Heart right ventricle (tissue), 16 donors: ENCODE measurements at places on chromosomes 11 and 22. TPM values are rescaled to one million over a fixed set of nuclear protein-coding genes. Genes with fewer than 3 reads are reported as not detected.

DNA sequence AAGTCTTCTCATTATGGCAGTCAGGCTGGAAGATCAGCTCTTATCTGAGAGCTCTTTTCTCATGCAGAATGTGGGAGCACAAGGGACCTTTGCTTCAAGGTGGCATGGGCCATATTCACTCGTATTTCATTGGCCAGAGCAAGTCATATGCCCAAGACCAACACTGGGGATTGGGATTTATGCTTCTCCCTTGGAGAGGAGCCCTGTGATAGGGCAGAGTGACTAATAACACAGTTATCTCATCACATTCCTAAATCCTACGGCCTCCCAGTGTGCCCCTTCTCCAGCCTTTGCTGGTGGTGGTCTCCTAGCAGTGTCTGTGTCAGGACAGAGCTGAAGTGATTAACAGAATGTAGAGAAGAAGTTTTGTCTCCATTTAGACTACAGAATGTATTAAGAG, 48.6 kb downstream of the SYT9 start:
- no peaks in the 10 kb centered on the region for H3K4me1 ChIP-seq
- no peaks in the 10 kb centered on the region for H3K27me3 ChIP-seq
- H3K27ac ChIP-seq, result no peak overlapping the region
- H3K36me3 ChIP-seq, result no peaks in the 10 kb centered on the region

GRCh38 chr11:9075556-9075955, 15.8 kb downstream of the SCUBE2 start:
- no peaks in the 10 kb centered on the region for H3K4me1 ChIP-seq
- no peaks in the 10 kb centered on the region for H3K27me3 ChIP-seq
- DNase-seq, result no peak

- H3K4me1 ChIP-seq, result peaks cover 33% of the 10 kb centered on the region
- no peaks in the 10 kb centered on the region for H3K27me3 ChIP-seq
- DNase-seq, result no peak
- H3K4me3 ChIP-seq, result no peak overlapping the region
These were observed 13.1 kb downstream of the SLC43A1 start for GRCh38 chr11:57502376-57502775.

DNA sequence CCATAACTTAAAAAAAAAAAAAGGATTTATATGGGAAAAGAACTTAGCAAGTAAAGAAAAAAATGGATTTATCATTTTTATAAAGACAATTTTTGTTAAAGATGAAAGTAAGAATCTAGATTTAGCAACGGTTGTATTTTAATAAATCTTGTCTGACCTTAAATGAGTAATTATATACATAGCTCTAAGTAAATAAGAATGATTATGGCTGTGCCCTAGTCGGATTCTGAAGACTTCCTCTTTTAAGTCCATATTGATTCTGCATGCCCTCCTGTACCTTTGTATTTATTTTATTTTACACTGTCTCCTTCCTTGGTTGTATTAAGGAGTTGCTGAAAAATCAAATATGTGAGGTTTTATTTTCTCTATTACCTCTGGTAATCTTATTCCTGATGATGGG, 7.1 kb downstream of the RBX1 start:
- H3K4me1 ChIP-seq, result peaks cover 35% of the 10 kb centered on the region
- H3K27me3 ChIP-seq, result no peaks in the 10 kb centered on the region
- no peaks in the 10 kb centered on the region for H3K36me3 ChIP-seq

- no peaks in the 10 kb centered on the region for H3K36me3 ChIP-seq
- H3K4me3 ChIP-seq, result no peak overlapping the region
- H3K27ac ChIP-seq, result no peak overlapping the region
- H3K4me1 ChIP-seq, result no peaks in the 10 kb centered on the region
- no peaks in the 10 kb centered on the region for H3K27me3 ChIP-seq
These were observed 183.5 kb downstream of the KIRREL3 start for GRCh38 chr11:126817096-126817495.

GRCh38 chr11:34604145-34604544, 16.7 kb upstream of the EHF start:
- no peak for DNase-seq
- no peaks in the 10 kb centered on the region for H3K27me3 ChIP-seq
- H3K36me3 ChIP-seq, result no peaks in the 10 kb centered on the region
- no peak overlapping the region for H3K4me3 ChIP-seq
- H3K27ac ChIP-seq, result no peak overlapping the region

DNA sequence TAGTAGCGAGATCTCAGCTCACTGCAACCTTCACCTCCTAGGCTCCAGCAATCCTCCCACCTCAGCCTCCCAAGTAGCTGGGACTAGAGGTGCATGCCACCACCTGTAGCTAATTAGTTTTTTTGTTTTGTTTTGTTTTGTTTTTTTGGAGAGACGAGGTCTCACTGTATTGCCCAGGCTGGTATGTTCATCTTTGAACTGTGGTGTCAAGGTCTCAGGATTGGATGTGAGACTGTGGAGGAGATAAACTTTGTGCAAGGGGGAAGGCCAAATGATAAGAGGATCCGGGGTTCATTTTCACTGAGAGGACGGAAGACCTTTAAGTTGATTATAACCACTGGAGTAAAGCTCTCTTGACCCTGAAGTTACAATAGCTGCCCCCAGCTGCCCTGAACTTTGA, 8.9 kb downstream of the SEC14L2 start:
- H3K27me3 ChIP-seq, result no peaks in the 10 kb centered on the region
- H3K4me3 ChIP-seq, result no peak overlapping the region
- H3K4me1 ChIP-seq, result no peaks in the 10 kb centered on the region
- H3K36me3 ChIP-seq, result peaks cover 42% of the 10 kb centered on the region

TMEM25 gene
- total RNA-seq, result 11.5 TPM

SNX32 gene
- not detected for total RNA-seq

KRTAP5-2 gene
- not detected for total RNA-seq

- H3K27me3 ChIP-seq, result no peaks in the 10 kb centered on the region
- H3K27ac ChIP-seq, result no peak overlapping the region
- H3K36me3 ChIP-seq, result no peaks in the 10 kb centered on the region
- no peak for DNase-seq
- peaks cover 15% of the 10 kb centered on the region for H3K4me1 ChIP-seq
These were observed 18.1 kb upstream of the RFPL2 start for GRCh38 chr22:32222991-32223390.

HMOX1 gene
- total RNA-seq, result 6.2 TPM

- no peaks in the 10 kb centered on the region for H3K27me3 ChIP-seq
- H3K4me1 ChIP-seq, result peaks cover 4% of the 10 kb centered on the region
- H3K4me3 ChIP-seq, result no peak overlapping the region
- no peaks in the 10 kb centered on the region for H3K36me3 ChIP-seq
These were observed 31.8 kb upstream of the CSNK2A3 start for GRCh38 chr11:11384829-11385228.

DNA sequence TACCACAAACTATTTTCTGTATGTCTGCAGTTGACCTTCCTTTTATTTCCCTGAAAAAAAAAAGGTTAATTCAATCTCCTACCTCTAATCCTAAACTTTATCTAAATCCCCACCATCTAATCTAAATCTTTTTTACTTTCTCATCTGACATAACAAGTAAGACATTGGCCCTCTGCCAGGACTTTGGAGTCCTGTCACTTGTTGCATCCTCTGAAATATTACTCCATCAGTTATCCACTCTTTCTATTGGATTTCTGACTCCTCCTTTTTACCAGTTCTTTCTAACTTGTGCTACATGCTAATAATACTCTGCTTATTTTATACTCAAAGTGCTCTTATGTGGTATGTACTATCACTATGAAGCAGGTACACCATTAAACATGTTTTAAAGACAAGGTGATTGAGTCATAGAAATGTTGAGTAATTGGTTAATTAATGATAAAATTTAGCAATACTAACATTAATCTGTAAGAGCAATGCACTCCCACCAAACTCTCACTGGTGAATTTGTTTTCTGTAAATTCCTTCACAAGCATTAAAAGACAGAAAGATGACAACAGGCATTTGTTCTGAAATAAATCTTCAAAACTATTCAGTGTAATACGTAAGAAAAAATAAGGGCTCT, 914.2 kb upstream of the RAG2 start:
- H3K36me3 ChIP-seq, result no peaks in the 10 kb centered on the region
- no peak overlapping the region for H3K4me3 ChIP-seq
- H3K27ac ChIP-seq, result no peak overlapping the region
- no peak for DNase-seq

GRCh38 chr11:95585752-95586077, 203.9 kb downstream of the FAM76B start:
- DNase-seq, result no peak
- no peak overlapping the region for H3K4me3 ChIP-seq
- H3K4me1 ChIP-seq, result no peaks in the 10 kb centered on the region
- no peaks in the 10 kb centered on the region for H3K27me3 ChIP-seq

DNHD1 gene
- 3.9 TPM for total RNA-seq

- peak within 1 kb of the TSS; percentile 80 for H3K4me3 ChIP-seq
- H3K4me1 ChIP-seq, result peaks cover 40% of the 10 kb centered on the region
- no peak for DNase-seq
These were observed at the start of gene APOL6 for GRCh38 chr22:35648066-35649025. TSS of gene APOL6 (plus strand) at chr22:35648446. CDS start at chr22:35656426, 7,980 bp downstream.

DNA sequence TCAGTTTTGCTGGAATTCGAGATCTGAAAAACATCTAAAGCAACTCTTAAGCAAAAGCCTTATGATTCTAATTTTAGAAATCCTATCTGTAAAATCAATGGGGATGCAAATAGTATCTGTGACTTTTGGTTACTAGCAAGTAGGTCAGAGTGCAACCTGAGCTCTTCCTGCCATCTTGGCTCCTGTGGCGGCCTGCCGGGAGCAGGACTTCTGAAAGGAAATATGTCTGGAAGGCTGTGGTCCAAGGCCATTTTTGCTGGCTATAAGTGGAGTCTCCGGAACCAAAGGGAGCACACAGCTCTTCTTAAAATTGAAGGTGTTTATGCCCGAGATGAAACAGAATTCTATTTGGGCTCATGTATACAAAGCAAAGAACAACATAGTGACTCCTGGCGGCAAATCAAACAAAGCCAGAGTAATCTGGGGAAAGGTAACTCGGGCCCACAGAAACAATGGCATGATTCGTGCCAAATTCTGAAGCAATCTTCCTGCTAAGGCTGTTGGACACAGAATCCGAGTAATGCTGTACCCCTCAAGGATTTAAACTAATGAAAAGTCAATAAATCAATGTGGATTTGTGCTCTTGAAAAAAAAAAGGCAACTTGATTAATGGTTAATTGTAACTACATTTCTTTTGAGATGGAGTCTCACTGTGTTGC, 1.7 kb downstream of the SAMM50 start:
- no peaks in the 10 kb centered on the region for H3K27me3 ChIP-seq
- H3K4me3 ChIP-seq, result peak overlapping the region; percentile 86
- H3K36me3 ChIP-seq, result no peaks in the 10 kb centered on the region
- H3K27ac ChIP-seq, result no peak overlapping the region
- no peak for DNase-seq

NXPE4 gene
- not detected for total RNA-seq

- H3K27me3 ChIP-seq, result no peaks in the 10 kb centered on the region
- no peaks in the 10 kb centered on the region for H3K36me3 ChIP-seq
- peak overlapping the region; percentile 37 for H3K27ac ChIP-seq
- H3K4me1 ChIP-seq, result peaks cover 94% of the 10 kb centered on the region
These were observed 90.3 kb downstream of the RPL27A start for GRCh38 chr11:8772571-8773519.

DNA sequence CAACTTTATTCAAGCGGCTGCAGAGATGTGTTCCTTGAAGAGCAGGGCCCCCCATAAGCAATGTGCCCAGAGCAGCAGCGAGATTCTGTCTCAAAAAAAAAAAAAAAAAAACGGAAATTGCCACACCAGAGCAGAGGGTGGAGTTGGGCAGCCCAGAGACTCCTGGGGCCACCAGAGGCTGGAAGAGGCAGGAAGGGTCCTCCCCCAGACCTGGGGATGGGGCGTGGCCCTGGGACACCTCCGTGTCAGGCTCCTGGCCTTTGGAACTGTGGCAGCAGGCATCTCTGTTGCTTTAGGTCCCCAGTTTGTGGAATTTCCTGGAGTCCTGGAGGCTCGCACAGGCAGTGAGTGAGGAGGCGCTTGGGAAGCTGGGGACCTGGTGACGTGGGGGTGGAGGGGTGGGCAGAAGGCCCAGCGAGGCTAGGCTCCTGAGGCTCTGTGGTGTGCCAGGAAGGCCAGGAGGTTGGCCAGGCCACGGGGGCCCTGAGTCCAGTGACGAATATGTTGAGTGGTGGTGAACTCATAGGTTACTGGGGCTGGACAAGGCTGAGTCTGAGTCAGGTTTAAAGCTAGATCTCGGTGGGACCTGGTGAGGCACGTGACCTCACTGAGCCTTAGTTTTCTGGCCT, 735.6 kb downstream of the BRD1 start:
- no peaks in the 10 kb centered on the region for H3K36me3 ChIP-seq
- H3K27ac ChIP-seq, result no peak overlapping the region
- DNase-seq, result no peak
- H3K27me3 ChIP-seq, result peaks cover 4% of the 10 kb centered on the region
- no peak overlapping the region for H3K4me3 ChIP-seq

GRCh38 chr11:9179141-9179540, 86.0 kb downstream of the DENND5A start:
- no peaks in the 10 kb centered on the region for H3K27me3 ChIP-seq
- peaks cover 5% of the 10 kb centered on the region for H3K4me1 ChIP-seq
- DNase-seq, result no peak
- no peaks in the 10 kb centered on the region for H3K36me3 ChIP-seq
- no peak overlapping the region for H3K4me3 ChIP-seq
- H3K27ac ChIP-seq, result no peak overlapping the region
